Mesenchymal stem cell (in vitro differentiated cells and primary cell): ENCODE measurements at places on chromosomes 12 and 14.

- no peak for DNase-seq
These were observed 164.7 kb downstream of the RAD51B start for GRCh38 chr14:67984274-67984673.

GRCh38 chr14:24311837-24312615, 724 bp downstream of the LTB4R start:
- DNase-seq, result no peak

DNA sequence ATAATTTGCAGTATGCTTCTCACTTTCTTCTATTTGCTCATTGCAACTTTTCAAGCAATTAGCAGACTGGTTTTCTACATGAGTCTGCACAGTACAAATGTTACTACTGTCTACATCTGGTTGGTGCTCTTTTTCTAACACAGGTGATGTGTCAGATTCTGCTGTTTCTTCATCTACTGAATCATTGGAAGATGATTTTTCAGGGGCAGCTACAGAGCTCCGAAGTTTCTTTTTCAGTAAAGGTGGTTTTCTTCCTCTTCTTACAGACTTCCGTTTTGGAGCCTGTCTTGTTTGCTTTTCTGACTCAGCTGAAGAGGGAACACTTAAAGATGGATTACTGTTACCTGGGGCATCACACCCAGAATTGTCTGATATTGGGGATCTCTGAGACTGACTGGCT, 62.1 kb downstream of the SCAF11 start:
- DNase-seq, result no peak

DNA sequence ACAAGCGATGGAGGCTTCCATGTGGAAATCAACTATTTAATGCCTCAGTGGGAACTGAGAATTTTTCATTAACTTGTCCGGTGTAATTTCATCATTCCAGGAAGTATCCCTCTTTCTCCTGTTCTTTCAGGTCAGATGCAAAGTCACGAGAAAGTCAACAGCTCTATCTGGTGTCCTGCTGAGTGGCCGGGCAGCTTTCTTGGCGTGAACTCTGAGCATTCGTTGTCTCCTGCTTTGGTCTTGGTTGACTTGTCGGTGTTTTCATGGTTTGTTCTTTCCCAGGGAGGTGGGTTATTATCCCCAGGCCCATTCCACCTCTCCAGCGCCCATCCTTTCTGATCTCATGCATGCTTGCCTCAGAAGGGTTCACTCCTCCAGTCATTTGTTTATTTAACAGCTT, 149.1 kb downstream of the GLT1D1 start:
- no peak for DNase-seq

DNA sequence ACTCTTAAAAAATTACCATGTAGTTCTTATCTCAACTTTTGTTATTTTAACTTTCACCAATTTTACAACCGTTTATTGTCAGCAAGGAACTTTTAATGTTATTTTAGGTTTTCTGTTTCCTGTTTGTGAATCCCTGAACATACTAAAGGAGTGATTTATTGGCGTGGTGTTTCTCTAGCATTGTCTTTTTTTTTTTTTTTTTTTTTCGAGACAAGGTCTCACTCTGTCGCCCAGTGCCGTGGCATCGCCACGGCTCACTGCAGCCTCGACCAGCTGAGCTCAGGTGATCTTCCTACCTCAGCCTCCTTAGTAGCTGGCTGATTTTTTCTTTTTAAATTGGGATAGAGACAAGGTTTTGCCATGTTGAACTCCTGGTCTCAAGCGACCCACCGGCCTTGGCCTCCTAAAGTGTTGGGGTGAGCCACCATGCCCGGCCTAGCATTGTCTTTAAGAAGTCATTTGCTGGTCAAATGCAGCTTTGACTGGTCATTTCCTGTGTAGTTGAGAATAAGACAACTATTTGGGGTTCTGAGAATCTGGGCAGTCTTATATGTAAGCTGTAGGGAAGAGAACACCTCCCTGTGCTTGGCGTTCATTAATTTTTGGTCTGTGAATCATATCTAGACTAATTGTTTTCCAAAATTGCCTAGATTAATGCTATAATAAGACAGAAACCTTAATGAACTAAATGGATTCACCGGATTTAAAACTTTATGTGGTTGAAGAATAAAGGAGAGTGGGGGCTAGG, 2.1 kb downstream of the WASHC4 start:
- DNase-seq, result peak; percentile 59
